ENCODE measurements at places on chromosomes 7 and 10. TPM values are rescaled to one million over a fixed set of nuclear protein-coding genes. Genes with fewer than 3 reads are reported as not detected.

The ESYT2 gene
- 36.5 TPM for total RNA-seq

The CTAGE6 gene
- total RNA-seq = 0.36 TPM

The TSPAN13 gene
- 63.1 TPM for total RNA-seq

The INMT gene
- total RNA-seq = 4.3 TPM

The NME8 gene
- 0.86 TPM for total RNA-seq

The LIPJ gene
- total RNA-seq = 0.47 TPM

- H3K36me3 ChIP-seq = peaks cover 54% of the 10 kb centered on the region
- no peaks in the 10 kb centered on the region for H3K27me3 ChIP-seq
- no peak for DNase-seq
- no peak overlapping the region for H3K4me3 ChIP-seq
Observed at GRCh38 chr7:98909487-98909886, 31.2 kb downstream of the TRRAP start.

DNA sequence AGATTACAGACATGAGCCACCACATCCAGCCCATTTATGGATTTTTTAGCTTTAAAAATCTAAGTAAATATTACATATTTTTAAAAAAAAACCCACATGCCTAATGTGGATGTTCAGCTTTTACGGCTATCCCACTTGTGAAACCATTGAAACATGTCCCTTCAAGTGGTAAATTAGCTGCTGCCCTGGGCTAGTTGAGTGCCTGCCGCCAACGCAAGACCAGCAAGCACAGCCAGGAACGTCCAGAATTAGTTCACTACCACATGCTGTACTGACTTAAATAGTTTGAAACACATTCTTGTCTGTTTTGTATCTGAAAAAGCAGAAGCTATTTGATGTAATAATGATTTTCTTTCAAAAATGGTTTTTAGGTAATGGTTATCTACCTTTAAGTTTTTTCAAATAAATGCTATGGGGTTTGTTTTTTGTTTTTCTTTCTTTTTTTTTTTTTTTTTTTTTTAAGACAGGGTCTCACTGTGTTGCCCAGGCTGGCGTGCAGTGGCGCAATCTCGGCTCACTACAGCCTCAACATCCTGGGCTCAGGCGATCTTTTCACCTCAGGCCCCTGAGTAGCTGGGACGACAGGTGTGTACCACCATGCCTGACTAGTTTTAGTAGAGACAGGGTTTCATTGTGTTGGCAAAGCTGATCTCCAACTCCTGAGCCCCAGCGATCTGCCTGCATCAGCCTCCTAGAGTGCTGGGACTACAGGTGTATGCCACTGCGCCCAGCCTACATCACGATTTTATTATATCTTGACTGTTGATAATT, 57.0 kb downstream of the KLRG2 start:
- no peak for DNase-seq
- H3K36me3 ChIP-seq = peaks cover 17% of the 10 kb centered on the region
- peaks cover 51% of the 10 kb centered on the region for H3K4me1 ChIP-seq
- H3K27me3 ChIP-seq = no peaks in the 10 kb centered on the region

- H3K4me3 ChIP-seq = no peak overlapping the region
- H3K4me1 ChIP-seq = peaks cover 21% of the 10 kb centered on the region
- no peaks in the 10 kb centered on the region for H3K36me3 ChIP-seq
- no peak for DNase-seq
- no peaks in the 10 kb centered on the region for H3K27me3 ChIP-seq
Observed at GRCh38 chr10:29749150-29749549, 114.4 kb upstream of the SVIL start.

GRCh38 chr7:141911391-141911790, 4.8 kb upstream of the OR9A4 start:
- peaks cover 18% of the 10 kb centered on the region for H3K27me3 ChIP-seq
- H3K4me3 ChIP-seq = no peak overlapping the region
- no peak for DNase-seq
- no peak overlapping the region for H3K27ac ChIP-seq
- H3K4me1 ChIP-seq = no peaks in the 10 kb centered on the region

- DNase-seq = no peak
- no peaks in the 10 kb centered on the region for H3K4me1 ChIP-seq
- peaks cover 11% of the 10 kb centered on the region for H3K27me3 ChIP-seq
- H3K27ac ChIP-seq = no peak overlapping the region
- H3K4me3 ChIP-seq = no peak overlapping the region
Observed at GRCh38 chr7:156650042-156650441, 9.5 kb downstream of the RNF32 start.

- no peak for DNase-seq
- H3K4me3 ChIP-seq = no peak overlapping the region
- H3K36me3 ChIP-seq = no peaks in the 10 kb centered on the region
- no peak overlapping the region for H3K27ac ChIP-seq
- peaks cover 61% of the 10 kb centered on the region for H3K27me3 ChIP-seq
Observed at GRCh38 chr10:96389785-96390184, 31.0 kb upstream of the OPALIN start.

DNA sequence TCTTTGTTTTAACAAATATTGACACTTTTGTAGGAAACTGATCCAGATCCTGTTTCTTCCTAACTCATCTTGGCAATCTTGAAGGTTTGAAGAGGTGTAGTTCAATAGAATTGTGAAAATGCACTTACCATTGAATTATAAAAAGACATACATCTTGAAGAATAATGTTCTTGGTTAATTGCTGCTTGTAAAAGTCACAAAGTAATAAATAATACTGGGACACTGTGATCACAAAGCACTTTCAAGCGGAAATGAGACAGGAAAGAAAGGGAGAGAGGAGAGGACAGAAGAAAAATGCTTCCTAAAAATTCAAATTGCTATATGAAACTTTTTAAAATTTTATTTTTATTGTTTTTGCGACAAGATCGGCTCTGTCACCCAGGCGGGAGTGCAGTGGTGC, 15.2 kb upstream of the NFE2L3 start:
- H3K4me1 ChIP-seq = peaks cover 4% of the 10 kb centered on the region
- no peak overlapping the region for H3K4me3 ChIP-seq
- no peak overlapping the region for H3K27ac ChIP-seq
- no peaks in the 10 kb centered on the region for H3K27me3 ChIP-seq
- no peaks in the 10 kb centered on the region for H3K36me3 ChIP-seq

- H3K27me3 ChIP-seq = no peaks in the 10 kb centered on the region
- H3K27ac ChIP-seq = peak overlapping the region; percentile 7
- H3K4me3 ChIP-seq = no peak overlapping the region
- no peak for DNase-seq
- H3K4me1 ChIP-seq = peaks cover 30% of the 10 kb centered on the region
- H3K36me3 ChIP-seq = no peaks in the 10 kb centered on the region
Observed at GRCh38 chr7:110943701-110944345, 147.1 kb upstream of the LRRN3 start.

DNA sequence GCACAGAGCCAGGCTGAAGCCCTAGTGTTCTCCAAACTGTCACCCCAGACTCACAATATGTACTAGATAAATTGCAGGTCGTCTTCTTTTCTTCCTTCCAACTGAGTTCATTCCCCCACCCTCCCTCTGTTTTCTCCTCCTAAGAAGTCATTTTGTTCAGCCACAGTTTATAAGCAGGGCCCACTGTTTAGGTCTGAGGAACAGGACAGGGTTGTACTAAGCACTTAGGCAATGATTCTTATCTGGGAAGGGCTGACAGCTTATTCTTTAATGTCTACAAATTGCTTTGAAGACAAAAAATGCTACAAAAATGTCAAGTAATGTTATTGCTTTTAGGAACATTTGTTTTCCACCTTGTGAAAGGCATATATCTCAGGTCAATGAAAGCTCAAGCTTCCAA, 59.1 kb downstream of the CDC123 start:
- DNase-seq = no peak
- H3K27me3 ChIP-seq = peaks cover 6% of the 10 kb centered on the region
- H3K27ac ChIP-seq = peak overlapping the region; percentile 48
- peaks cover 5% of the 10 kb centered on the region for H3K4me1 ChIP-seq
- no peak overlapping the region for H3K4me3 ChIP-seq
- peaks cover 14% of the 10 kb centered on the region for H3K36me3 ChIP-seq

GRCh38 chr10:89369156-89370105, 8.4 kb upstream of the IFIT1B start:
- no peak overlapping the region for H3K4me3 ChIP-seq
- H3K27ac ChIP-seq = peak overlapping the region; percentile 45

DNA sequence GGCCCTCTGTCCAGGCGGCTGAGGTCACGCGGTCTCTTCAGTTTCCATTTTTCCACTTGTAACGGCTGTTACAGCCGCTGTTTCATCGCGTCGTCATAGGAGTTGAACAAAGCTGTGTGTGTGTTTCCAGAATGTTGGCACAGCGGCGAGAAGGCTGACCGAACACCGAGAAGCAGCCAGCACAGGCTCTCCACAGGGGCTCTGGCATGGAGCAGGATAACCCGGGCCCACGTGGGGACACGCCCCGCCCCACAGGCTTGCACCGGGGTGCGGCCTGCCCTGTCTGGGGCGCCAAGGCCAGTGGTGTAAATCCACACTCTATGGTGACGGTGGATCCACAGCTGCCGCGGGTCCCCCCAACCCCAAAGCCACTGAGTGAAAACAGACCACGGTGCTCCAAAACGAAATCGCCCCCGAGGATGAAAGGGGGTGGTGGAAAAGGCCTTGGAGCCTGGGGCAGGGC, 448.2 kb downstream of the DNAJB6 start:
- DNase-seq = no peak
- H3K4me1 ChIP-seq = no peaks in the 10 kb centered on the region
- H3K27me3 ChIP-seq = peaks cover 9% of the 10 kb centered on the region
- H3K4me3 ChIP-seq = no peak overlapping the region
- no peak overlapping the region for H3K27ac ChIP-seq
- H3K36me3 ChIP-seq = no peaks in the 10 kb centered on the region

GRCh38 chr7:148447221-148447849, 143.2 kb upstream of the C7orf33 start:
- H3K36me3 ChIP-seq = no peaks in the 10 kb centered on the region
- H3K4me1 ChIP-seq = no peaks in the 10 kb centered on the region
- no peaks in the 10 kb centered on the region for H3K27me3 ChIP-seq
- DNase-seq = no peak
- H3K27ac ChIP-seq = no peak overlapping the region

GRCh38 chr7:54252256-54253035, 289.7 kb upstream of the VSTM2A start:
- H3K27me3 ChIP-seq = no peaks in the 10 kb centered on the region
- no peak overlapping the region for H3K27ac ChIP-seq
- no peaks in the 10 kb centered on the region for H3K36me3 ChIP-seq

- peak overlapping the region; percentile 68 for H3K4me3 ChIP-seq
- H3K27me3 ChIP-seq = peaks cover 92% of the 10 kb centered on the region
- no peaks in the 10 kb centered on the region for H3K36me3 ChIP-seq
- no peak overlapping the region for H3K27ac ChIP-seq
- DNase-seq = peak; percentile 34
Observed at GRCh38 chr10:27743877-27744801, 1.5 kb downstream of the MKX start.

- DNase-seq = no peak
- H3K4me1 ChIP-seq = no peaks in the 10 kb centered on the region
- no peaks in the 10 kb centered on the region for H3K36me3 ChIP-seq
- no peak overlapping the region for H3K4me3 ChIP-seq
- no peaks in the 10 kb centered on the region for H3K27me3 ChIP-seq
Observed at GRCh38 chr10:4519658-4520402, 306.2 kb upstream of the AKR1E2 start.

DNA sequence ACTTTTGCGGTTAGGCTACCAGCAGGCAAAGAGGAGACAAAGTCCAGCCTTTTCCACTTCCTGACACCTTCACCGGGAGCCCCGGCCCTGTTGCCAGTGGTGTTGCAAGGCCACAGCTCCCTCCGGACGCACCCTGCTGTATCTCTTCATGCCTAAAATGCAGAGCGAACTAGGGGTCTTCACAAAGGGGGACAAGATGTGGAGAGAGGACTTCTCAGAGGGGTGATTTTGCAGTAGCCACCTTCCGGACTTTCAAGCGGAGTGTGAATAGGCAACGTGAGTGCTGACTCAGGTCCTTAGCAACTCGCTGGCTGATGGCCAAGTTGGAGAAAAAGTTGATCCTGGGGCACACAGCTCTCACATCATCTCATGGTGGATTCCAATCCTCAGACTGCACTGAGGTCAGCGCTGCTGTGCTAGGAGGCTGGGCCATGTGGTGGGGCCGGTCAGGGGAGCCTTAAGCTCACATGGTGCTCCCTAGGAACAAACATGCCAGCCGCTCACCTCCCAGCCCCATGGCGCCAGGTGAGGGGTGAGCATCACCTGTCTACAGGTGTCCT, 166.3 kb downstream of the LCOR start:
- no peaks in the 10 kb centered on the region for H3K36me3 ChIP-seq
- peaks cover 13% of the 10 kb centered on the region for H3K4me1 ChIP-seq
- H3K4me3 ChIP-seq = no peak overlapping the region
- H3K27me3 ChIP-seq = no peaks in the 10 kb centered on the region
- no peak for DNase-seq

- no peaks in the 10 kb centered on the region for H3K27me3 ChIP-seq
- no peak overlapping the region for H3K27ac ChIP-seq
- DNase-seq = no peak
Observed at GRCh38 chr7:69932034-69932628, 333.9 kb downstream of the AUTS2 start.

GRCh38 chr7:114539575-114539974, 125.0 kb downstream of the FOXP2 start:
- peaks cover 16% of the 10 kb centered on the region for H3K4me1 ChIP-seq
- DNase-seq = no peak
- no peak overlapping the region for H3K4me3 ChIP-seq
- no peak overlapping the region for H3K27ac ChIP-seq

GRCh38 chr10:68705548-68705947, 15.5 kb upstream of the CCAR1 start:
- DNase-seq = no peak
- no peak overlapping the region for H3K4me3 ChIP-seq
- H3K27me3 ChIP-seq = no peaks in the 10 kb centered on the region
- no peaks in the 10 kb centered on the region for H3K36me3 ChIP-seq
- no peaks in the 10 kb centered on the region for H3K4me1 ChIP-seq

DNA sequence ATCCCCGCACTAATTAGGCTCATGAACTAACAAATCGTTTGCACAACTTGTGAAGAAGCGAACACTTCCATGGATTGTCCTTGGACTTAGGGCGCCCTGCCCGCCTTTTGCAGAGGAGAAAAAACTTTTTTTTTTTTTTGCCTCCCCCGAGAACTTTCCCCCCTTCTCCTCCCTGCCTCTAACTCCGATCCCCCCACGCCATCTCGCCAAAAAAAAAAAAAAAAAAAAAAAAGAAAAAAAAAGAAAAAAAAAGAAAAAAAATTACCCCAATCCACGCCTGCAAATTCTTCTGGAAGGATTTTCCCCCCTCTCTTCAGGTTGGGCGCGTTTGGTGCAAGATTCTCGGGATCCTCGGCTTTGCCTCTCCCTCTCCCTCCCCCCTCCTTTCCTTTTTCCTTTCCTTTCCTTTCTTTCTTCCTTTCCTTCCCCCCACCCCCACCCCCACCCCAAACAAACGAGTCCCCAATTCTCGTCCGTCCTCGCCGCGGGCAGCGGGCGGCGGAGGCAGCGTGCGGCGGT, at the start of gene EMX2:
Gene EMX2, plus strand, starts transcription at position 41 of the 519 bp plus-strand sequence. CDS start 522 bp downstream, outside the sequence.
- peaks cover 28% of the 10 kb centered on the region for H3K4me1 ChIP-seq
- no peaks in the 10 kb centered on the region for H3K36me3 ChIP-seq
- H3K27ac ChIP-seq = peak within 1 kb of the TSS; percentile 66

DNA sequence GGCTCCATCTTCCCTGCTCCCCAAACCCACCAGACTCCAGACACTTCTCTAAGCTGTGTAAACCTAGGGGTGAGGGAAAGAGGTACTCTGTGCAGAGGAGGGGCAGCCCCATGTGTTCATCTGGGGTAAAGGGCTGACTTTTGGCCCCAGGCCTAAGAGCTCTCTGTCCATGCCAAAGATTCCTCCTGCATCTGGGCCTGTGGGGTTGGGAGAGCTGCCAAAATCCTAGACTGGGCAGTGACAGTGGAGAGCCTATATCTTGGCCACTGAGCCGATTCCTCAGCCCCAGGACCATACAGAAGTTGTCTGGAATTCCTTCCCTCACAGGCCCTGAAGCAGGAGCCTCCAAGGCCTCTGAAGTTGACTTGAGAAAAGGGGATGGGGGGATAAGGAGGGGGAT, 25.3 kb upstream of the LEP start:
- H3K27ac ChIP-seq = no peak overlapping the region
- H3K4me1 ChIP-seq = peaks cover 2% of the 10 kb centered on the region
- peaks cover 33% of the 10 kb centered on the region for H3K27me3 ChIP-seq
- DNase-seq = no peak

Data from mesothelial cell of epicardium (in vitro differentiated cells).